ENCODE measurements at places on chromosomes 6 and 20. TPM values are rescaled to one million over a fixed set of nuclear protein-coding genes. Genes with fewer than 3 reads are reported as not detected.

- DNase-seq = no peak
Observed at GRCh38 chr6:15538106-15538505, 124.7 kb downstream of the DTNBP1 start.

- DNase-seq = no peak
Observed at GRCh38 chr6:2038092-2038491, 207.3 kb downstream of the GMDS start.

SOX18 gene
- 28.7 TPM for total RNA-seq

ENPP5 gene
- total RNA-seq = 10.1 TPM

- DNase-seq = no peak
Observed at GRCh38 chr6:31495580-31495979, 2.4 kb upstream of the MICB start.

PMEPA1 gene
- 51.1 TPM for total RNA-seq

GRCh38 chr20:15440049-15440820, 1102.8 kb upstream of the FLRT3 start:
- DNase-seq = no peak

DNA sequence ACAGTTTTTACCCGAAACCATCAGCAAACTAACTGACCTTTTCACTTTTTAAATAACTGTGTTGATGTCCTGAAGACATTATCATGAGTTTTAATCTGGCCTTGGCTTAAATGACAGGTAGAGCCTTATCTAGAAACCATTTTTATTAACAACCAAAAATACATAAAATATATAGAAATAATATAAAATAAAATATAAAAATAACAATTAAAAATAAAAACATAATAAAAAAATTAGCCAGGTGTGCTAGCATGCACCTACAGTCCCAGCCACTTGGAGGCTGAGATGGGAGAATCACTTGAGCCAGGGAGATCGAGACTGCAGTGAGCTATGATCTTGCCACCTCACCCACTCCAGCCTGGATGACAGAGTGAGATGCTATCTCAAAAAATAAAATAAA, 21.6 kb downstream of the HMGN3 start:
- no peak for DNase-seq

NEDD9 gene
- total RNA-seq = 32.4 TPM

DNA sequence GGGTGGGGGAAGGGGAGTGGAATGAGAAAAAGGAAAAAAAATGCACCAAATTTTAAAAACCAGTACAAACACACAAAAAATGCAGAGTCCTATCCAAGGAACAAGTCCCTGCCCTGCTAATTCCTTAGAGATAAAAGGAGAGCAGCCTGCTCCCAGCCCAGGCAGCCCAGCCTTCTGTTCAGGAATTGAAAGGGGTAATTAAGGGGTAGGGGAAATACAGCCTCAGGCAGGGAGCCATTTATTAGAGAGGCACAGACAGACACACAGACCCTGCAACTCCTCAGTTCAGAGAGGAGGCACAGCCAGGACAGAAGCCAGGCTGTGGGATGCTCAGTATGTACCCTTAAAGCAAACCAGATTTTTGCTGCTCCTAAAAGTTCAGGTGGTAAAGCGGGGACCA, 137.2 kb downstream of the EYA2 start:
- DNase-seq = no peak

DEFB132 gene
- total RNA-seq = not detected
